ENCODE measurements at places on chromosomes 3 and 15.

GRCh38 chr15:69627548-69628158, 175.0 kb downstream of the RPLP1 start:
- DNase-seq: no peak

- no peak for DNase-seq
Observed at GRCh38 chr3:194532591-194532990, 45.8 kb upstream of the ATP13A3 start.

DNA sequence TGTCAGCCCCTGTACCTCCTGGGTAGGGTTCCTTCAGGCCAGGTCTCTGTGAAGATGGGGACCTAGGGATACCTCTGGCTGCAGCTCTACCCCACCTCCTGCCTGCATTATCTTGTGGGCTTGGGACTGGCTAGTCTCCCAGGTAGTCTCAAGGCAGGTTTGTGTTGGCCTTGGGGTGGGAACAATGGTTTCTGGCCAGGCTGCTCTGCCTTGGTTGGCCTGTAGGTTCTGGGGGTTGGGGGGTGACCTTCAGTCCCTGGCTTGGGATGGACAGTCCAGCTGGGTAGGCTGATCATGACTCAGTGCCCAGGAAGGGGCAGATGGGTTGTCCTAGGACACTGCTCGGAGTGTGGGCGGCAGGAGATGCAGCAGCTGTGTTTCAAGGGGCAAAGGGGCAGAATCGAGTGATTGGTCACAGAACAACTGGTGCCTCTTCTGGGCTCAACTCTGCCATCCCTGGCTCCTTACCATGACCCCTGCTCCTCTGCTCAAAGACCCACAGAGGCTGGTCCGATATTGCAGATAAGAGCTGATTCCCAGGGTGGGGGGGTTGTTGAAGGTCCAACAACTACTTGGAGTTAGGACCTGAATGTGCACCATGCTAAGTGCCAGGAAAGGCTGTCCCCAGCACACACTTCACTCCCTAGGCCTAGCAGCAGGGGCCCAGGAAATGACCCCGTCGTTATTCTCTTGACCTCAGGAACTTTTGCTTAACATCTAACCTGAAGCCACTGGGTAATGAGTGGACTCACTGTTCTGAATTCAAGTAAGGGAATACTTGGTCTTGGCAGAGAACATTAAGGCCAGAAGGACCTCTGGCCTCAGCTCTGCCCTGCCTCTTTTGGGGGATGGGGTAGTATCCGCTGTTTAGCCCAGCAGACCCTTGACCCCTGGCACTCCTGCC, 18.1 kb upstream of the BSN start:
- no peak for DNase-seq

GRCh38 chr15:67335534-67336222, 81.1 kb downstream of the IQCH start:
- DNase-seq: no peak

- no peak for DNase-seq
Observed at GRCh38 chr3:29070959-29071634, 209.8 kb upstream of the RBMS3 start.

DNA sequence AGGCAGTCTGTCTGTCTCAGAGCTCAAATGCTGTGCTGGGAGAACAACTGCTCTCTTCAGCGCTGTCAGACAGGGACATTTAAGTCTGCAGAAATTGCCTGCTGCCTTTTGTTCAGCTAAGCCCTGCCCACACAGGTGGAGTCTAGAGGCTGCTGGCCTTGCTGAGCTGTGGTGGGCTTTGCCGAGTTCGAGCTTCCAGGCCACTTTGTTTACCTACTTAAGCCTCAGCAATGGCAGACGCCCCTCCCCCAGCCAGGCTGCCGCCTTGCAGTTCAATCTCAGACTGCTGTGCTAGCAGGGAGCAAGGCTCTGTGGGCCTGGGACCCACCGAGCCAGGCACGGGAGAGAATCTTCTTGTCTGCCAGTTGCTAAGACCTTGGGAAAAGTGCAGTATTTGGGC, 25.0 kb upstream of the RPP14 start:
- no peak for DNase-seq

GRCh38 chr3:135218304-135218703, 423.2 kb downstream of the EPHB1 start:
- DNase-seq: no peak

DNA sequence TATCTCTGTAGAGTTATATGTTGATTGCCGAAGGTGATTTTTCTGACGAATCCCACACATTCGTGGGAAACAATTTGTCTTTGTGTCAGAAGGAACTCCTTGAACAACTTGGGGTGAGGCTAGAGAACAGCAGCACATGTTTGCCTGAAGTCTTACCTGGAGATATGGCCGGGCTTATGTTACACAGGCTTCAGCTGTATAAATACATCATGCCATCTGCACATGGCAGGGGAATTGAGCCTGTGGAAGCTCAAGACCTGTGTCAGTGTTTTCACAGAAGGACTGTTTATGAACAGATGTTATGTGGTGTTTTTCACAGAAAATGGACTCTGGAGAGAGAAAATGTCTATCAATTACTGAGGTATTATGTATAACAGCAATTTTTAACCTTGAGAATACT, 203.6 kb upstream of the MDFIC2 start:
- DNase-seq: no peak

- no peak for DNase-seq
Observed at GRCh38 chr3:146274833-146275232, 23.9 kb upstream of the PLSCR4 start.

DNA sequence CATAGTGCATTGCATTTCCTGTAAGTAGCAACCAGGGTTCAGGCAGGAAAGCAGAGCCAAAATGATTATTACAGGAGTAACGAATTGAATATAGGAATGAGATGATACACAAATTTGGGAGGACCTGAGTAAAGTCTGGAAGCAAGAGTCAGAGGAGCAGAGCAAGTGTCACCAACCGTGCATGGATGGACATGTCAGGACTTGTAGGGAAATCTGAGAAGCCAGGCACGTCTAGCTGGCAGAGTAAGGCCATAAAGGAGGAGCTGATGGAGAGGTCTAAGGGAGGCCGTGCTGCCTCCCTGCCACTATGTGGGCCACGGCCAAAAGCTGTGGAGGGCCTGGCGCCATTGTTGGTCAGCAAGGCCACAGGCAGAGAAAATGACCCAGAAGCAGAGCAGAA, 22.4 kb downstream of the GJD2 start:
- no peak for DNase-seq

DNA sequence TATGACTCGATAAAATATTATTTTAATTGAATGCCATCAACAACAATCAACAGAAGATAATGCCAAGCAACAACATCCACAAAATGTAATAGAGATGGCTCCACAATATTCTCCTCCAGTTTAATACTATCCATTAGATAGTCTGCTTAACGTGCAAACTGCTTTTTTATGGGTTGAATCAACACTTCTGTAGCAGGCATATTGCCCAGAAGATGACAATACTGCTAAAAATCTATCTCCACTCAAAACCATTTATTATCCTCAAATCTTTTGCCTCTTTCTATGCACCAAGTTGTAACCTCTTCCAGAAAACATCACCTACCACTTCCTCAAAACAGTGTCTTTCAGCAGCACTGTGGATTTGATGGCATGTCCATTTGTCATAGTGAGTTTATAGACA, 295.7 kb upstream of the LMCD1 start:
- DNase-seq: no peak

DNA sequence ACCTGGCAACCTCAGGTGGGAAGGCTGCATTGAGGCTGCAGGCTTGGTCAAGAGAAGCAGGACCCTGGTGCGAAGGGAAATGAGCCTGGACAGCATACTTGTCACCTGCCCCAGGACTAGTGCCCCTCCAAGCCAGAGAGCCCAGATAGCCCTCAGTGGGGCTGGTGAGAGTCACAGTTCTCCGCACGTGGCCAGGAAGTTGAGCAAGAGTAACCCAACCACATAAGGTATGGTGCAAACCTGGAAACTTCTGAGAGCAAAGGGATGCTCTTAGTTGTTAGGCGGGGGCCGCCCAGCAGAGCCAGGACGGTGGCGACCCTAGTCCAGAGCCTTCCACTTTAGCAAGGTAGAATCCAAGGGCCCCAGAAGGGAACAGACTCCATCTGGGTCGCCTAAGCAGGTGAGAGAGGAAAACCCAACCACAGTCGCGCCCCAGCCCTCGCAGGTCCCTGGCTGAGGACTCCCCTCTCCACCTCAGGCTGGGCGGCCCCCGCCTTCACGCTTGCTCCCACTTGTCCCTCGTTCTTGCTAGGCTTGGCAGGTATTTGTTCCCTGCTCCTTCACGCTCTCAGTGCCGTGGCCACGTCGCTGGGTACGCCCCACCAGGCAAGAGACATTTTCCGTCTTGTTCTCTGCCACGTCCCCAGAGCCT, 1.1 kb upstream of the VPS18 start:
- no peak for DNase-seq

DNA sequence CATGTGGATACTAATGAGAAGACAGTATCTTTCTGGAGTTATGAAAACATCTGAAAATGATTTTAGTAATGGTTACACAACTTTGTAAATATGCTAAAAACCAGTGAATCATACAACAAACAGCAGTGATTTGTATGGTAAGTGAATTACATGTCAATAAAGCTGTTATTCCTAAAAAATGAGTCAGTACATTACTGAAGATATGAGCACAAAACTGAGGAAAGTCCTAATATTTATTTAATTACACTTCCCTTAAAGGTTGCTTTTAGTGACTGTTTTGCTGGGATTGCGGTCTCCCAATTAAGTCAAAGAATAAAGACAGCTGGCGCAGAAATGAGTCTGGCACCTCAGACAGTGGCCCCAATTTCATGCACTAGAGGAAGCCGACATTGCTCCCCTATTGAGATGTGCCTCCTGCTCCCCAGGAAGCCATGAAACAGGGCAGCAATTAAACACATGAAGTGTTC, 50.9 kb upstream of the FSIP1 start:
- DNase-seq: no peak

DNA sequence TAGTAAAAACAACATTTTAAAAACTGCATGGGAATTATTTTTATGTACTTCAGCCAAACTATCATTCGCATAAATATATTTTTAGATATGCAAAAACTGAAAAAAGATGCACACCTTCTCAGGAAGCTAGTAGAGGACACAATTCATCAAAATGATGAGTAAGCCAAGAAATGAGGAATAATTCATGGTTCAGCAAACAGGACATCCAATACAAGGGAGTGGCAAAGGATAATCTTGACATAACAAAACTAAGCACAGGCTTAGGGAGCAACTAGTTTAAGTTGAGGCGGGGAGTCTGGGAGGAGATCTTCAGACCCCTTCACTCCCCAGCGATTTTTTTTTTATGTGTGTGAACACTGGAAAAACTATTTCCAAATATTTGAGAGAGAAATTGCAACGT, 93.7 kb downstream of the ZNF280D start:
- DNase-seq: no peak

DNA sequence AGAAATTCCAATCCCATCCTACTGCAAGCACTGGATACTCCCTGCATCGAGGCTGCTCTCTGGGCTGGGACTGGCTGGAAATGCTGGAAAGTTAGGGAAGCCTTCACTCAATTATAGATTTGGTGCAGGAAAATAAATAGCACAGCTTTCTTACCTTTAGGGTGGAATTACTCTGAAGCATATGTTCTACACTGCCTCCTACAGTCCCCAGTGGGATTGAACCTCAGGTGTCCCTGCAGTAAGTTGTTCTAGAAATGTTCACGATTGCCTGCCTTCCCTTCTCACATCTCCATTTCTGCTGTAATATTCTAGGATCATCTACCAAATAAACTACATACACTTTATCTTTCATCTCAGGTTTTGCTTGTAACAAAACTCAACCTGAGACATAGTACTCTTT, 536.7 kb upstream of the LMCD1 start:
- no peak for DNase-seq

DNA sequence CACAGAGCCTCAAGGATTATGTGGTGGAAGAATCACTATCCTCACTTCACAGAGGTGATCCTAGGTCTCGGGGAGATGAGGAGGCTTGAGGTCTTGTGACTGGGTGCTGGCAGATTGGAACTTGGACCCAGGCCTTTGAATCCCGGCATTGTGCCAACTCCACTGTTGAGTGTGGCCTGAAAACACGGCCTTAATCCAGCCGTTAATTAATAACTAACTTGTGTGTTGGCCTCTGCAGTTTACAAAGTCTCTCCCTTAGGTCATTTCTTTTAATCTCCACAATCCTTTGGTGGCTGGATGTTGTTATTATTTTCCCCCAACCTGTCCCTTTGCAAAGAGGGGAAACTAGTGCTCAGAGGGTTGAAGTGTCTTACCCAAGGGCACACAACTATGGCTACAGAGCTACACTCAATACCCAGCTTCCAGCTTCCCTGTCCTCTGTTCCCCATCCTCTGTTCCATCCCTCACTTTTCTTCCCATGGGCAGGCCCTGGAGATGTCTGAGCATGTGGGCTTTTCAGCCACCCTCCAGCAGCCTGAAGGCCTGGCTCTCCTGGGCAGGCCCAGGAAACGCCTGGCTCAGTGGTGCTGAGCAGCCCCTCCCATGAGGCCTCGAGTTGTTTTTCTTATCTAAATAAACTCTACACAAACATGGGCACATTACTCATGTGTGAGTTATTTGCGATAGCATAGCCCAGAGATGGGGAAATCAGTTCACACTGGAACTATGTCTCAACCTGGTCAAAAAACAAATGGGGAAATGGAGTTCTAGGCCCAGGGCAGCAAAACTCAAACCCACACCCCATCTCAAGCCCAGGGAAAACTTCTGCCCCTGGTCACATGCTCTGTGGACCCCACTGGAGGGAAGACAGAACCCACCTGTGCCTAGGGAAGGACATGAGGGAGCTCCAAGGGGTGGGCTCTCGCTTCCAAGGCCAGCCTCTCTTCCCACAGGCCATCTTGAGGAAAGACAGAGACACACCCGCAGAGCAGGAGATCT, 16.8 kb upstream of the SMAD3 start:
- no peak for DNase-seq

DNA sequence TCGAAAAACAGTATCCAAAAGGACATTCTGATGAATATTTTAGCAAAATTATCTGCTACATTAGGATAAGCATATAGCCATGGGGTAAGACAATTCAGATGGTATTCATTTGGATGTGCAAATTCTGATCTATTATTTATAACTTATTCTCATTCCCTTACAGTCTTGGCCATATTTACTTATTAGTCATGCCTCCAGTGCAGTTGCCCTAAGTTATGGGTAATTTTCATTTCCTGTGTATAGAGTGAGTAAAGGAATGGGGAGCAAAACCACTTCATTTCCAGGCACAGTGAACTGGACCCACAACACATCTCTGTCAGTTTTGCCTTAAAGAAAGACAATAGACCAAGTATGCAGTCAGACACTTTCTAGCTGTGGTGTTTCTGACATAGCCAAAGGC, 134.3 kb downstream of the POLQ start:
- DNase-seq: no peak

DNA sequence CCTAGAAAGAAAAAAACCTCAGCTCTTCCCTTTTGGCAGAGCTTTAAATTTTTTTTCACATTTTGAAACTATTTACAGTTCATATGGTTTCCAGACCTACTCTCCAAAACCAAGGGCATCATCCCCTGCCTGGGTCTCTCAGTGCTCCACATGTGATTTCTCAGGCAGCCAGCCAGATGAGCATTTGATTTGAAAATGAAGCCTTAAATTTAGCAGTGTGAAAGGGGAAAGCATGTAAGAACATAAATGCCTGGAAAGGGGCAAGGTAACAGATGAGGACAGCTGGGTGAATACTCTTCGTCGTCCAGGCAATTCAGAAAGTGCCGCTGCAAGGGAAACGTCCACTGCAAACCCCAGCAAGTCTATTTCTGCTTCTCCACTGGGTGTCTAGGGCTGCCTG, 94.8 kb downstream of the ATP8B4 start:
- DNase-seq: no peak
